NCI-H2107 (cell line): ENCODE measurements at places on chromosomes 12 and 14.

DNA sequence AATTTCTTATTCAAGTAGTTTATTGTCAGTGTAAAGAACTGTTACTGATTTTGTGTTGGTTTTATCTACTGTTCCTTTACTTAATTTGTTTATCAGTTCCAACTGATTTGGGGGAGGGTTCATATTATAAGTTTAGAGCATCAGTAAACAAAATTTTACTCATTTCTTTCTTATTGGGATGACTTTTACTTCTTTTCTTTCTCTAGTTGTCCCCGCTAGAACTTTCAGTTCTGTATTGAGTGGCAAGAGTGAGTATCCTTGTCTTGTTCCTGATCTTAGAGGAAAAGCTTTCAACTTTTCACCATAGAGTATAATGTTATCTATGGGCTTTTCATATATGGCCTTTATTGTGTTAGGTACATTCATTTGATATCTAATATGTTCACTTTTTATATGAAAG lies 584.1 kb downstream of the LRFN5 start:
- no peak for DNase-seq

- DNase-seq, result no peak
These were observed 231.4 kb upstream of the RTL1 start for GRCh38 chr14:101134851-101135433.

GRCh38 chr12:101852998-101853397 lies 22.2 kb upstream of the GNPTAB start:
- no peak for DNase-seq

DNA sequence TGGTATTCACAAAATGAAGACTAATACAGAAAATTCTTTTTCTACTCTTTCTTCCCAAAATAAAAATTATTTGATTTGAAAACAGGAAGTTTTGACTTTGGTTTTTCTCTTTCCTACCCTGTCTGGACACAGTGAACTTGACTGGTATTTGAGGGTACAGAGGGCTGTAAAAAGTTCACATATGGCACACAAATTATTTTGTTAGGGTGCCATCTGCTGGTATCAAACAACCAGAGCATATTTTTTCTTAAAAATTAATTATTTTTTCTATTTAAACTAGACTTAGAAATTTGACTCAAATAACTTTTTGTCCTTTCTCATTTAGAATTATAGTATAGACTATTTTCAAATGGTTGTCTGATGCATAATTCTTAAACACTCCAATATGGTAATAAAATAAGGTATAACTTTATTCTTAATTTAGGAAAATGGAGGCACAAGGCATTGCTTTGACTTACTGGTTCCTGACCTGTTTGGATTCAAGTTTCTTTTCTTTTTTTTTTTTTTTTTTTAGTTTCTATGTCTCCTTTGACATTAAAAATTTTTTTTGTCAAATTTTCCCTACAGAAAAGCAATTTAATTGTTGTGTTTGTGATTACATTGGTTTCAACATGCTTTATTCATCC lies 390.6 kb downstream of the PRKD1 start:
- DNase-seq, result peak; percentile 15

- DNase-seq, result no peak
These were observed 22.4 kb downstream of the SLC6A12 start for GRCh38 chr12:191541-191940.

- no peak for DNase-seq
These were observed 268.4 kb upstream of the PELI2 start for GRCh38 chr14:55849833-55850232.

DNA sequence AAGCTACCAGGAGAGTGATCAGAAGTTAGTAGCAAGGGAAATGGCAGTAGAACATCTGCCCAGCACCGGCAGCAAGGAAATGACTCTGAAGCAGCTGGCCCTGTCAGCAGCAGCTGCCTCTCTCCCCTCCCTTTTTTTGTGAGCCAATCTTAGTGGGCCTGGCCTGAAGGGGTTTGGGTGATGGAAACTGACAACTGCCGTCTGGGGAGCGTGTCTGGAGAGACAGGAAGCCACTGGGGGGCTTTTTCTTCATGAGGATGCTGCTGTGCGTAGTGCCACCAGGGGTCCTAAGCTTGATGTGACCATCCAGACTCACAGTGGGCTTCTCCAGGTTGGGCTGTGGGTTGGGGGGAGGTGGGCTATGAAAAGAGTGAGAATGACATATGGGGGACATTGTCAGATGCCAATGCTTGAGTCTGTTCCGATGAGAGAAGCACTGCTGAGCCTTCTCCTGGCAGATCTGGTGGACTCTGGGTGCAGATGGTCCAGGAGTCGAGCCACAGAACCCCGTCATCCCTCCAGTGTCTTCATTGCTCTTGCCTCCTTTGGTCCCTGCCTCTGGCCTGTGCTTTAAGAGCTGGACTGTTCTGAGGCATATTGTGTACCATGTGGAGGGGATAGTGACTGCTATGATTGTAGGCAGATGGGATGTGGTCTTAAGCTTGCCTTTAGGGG lies 87.6 kb upstream of the HIF1A start:
- no peak for DNase-seq

DNA sequence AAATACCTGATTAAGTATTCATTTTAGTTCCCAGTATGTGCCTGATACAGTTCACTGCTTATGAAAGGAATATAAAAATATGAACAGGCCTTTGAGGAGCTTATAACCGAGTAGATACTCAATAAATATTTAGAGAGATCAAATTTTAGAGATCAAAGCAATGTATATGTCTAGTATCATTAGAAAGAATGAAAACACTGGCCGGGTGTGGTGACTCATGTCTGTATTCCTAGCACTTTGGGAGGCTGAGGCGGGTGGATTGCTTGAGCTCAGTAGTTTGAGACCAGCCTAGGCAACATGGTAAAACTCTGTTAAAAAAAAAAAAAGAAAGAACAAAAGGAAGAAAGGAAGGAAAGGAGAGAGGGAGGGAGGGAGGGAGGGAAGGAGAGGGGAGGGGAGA lies 113.2 kb upstream of the EEA1 start:
- DNase-seq, result no peak

DNA sequence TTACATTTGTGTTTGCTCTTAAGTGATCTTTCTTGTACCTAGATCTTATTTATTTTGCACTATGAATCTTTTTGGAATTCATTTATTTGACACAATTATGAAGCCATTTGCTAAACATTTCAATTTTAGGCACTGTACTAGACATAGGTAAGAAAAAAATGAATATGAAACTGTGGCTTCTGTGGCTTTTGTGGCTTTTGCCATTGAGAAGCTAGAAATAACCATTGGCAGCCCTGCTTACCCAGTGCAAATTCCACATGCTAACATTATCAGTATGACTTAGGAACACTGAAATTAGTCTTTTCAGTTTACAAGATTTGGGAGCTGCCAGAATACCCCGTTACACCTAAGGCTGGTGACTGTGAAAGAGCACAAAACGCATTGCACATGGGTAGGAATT lies 60.1 kb downstream of the FSCB start:
- no peak for DNase-seq
